ENCODE measurements at places on chromosomes 11 and 22.

GRCh38 chr22:30823015-30823370 is 128.3 kb downstream of the OSBP2 start:
- DNase-seq, result no peak

DNA sequence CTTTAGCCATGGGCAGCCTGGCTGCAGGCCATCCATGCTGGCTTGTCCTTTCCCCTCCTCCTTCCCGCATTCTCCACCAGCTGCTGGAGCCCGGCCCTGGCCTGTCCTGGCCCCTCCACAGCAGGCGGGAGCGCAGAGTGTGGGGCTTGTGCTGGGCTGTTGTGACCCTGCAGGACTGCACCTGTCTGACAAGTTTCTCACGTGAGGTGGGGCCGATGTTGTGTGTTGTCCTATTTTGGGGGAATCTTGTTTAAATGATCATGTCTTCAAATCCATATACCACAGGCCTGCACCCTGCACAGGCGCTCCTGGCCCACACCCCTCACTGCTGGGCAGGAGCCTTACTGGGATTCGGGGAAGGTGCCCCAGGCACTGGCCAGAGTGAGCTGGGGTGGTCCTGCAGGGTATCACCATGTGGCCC is 30.4 kb downstream of the TBC1D22A start:
- DNase-seq, result no peak

DNA sequence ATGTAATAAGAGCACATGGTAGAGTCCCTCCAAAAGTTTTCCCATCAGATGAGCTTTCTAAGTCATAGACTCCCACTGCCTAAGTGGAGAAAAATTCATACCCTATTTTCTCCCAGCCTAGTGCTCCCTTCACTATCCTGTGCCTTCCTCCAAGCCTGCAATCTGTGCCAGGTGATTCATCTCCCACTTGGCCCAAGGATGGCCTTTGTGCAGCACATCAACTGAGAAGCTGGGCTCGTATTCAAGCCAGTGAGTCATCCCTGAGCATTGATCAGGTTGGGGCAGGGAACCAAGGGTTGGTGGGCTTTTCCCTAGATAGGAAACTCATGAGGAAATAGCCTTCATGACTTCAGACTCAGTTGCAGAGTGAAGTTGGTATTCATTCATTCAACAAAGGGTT is 64.6 kb downstream of the PANX1 start:
- peak; percentile 47 for DNase-seq

DNA sequence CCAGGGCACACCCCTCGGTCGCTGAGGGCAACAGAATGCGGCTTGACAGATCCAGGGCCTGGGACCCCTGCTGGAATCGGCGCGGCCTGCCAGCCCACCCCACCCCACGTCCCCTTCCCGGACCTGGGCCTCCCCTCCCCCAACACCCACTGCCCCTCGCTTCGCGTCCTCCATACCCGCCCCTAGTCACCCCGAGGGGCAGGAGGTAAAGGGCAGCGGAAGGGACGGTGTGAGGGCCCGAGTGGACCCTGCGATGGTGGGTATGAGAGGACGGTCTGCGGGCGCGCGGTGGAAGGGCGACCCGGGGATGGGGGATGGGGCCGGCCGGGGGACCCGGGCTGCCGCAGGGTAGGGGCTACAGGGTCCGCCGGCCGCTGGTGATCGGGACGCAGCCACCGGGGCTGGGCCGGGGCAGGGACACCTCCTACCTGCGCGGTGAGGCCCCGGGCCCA is 311 bp downstream of the APBB1 start:
- no peak for DNase-seq

GRCh38 chr11:1752907-1753228 is 2.5 kb upstream of the IFITM10 start:
- no peak for DNase-seq

DNA sequence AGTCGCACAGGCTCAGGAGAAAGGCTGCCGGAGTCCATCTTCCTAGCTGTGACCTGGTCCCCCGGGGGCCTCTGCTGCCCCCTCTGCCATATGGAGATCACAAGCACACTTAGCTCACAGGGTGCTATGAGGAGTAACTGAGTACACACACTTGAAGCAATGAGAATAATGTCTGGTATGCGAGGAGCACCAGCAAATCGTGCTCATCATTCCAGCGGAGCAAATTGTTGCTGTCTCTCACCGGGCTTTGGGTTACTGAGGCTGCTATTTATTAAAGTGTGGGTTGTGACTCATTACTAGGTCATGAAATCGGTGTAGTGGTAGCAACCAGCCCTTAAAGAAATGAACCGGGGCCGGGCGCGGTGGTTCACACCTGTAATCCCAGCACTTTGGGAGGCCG is 48.1 kb upstream of the EIF3D start:
- DNase-seq, result peak; percentile 94

DNA sequence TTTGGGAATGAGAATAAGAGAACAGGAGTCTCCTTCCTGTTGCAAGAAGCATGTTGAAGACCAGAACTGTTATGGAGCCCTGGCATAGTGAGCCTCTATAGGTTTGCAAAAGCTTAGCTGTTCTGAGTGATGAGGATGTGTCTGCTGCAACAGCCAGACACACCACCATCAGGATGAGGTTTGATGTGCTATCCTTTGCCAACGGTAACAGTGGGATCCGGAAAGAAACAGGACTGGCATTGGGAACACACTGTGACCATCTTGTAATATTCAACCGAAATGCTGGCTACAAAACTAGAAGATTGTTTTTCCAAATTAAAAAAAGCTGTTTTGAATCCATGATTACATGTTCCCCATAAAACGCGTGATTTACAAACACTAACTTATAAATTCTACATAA is 117.0 kb downstream of the ME3 start:
- DNase-seq, result no peak

GRCh38 chr11:10991393-10991792 is 133.5 kb upstream of the ZBED5 start:
- no peak for DNase-seq

- no peak for DNase-seq
These were observed 80.3 kb downstream of the LRRC32 start for GRCh38 chr11:76589964-76590950.

DNA sequence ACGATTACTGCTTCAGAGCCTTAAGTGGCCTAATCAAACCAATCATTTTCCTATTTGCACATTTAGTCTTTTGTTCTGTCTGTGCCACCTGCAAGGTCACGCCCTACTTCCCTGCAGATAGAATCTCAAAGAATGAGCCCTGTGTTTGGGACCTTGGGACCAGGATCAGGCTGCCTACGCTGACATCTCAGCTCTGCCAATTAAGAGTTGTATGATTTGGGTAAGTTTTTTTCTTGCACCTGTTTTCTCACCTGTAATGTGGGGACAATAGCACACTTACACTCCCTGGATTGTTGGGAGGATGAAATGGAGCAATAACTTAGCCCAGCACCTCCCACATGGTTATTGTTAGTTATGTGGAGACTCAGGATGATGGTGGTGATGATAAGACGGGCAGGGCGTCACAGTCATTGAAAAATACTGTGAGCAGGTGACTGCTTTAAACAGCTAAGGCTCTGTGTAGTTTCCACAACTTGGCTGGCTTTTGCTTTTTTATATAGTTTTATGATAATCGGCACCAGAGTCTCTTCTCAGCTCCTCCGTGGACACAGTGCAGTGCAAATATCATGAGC is 155.0 kb downstream of the ADAMTS15 start:
- no peak for DNase-seq

DNA sequence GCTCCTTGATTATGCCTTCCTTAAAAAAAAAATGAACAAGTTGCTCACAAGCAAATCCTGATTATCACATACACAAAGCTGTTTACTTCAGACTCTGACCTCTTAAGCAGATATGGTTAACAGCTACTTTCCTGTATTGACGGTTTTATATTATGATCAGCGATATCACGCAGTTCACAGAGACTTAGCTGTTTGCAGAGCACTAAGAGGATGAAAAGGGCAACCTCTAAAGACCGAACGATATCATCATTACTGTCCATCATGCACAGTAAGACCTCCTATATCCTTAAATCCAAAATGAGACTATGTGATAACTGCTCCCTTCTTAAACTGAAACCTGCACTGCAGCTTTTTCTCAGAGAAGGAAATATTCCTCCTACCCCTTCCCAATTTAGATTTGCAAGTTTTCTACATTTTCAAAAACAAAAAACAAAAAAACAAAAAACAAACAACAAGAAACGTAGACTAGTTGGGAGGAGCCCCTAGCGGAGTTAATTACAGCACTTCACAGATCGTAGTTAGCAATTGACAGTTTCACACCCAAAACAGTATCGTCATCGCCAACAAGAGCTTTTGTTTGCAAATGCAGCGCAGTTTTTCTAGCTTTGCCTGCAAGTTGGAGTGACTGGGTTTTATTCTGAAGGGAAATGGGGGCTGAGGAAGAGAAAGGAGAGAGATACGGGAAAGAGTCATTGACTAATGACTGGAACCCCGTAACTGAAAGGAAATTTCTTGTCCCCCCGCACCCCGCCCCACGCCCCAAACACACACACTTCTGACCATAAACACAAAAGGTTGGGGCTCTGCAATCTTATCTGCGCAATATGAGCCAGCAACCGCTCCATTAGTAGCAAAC is 1.2 kb downstream of the DDX6 start:
- no peak for DNase-seq

GRCh38 chr11:95659088-95659487 is 130.5 kb downstream of the FAM76B start:
- no peak for DNase-seq

DNA sequence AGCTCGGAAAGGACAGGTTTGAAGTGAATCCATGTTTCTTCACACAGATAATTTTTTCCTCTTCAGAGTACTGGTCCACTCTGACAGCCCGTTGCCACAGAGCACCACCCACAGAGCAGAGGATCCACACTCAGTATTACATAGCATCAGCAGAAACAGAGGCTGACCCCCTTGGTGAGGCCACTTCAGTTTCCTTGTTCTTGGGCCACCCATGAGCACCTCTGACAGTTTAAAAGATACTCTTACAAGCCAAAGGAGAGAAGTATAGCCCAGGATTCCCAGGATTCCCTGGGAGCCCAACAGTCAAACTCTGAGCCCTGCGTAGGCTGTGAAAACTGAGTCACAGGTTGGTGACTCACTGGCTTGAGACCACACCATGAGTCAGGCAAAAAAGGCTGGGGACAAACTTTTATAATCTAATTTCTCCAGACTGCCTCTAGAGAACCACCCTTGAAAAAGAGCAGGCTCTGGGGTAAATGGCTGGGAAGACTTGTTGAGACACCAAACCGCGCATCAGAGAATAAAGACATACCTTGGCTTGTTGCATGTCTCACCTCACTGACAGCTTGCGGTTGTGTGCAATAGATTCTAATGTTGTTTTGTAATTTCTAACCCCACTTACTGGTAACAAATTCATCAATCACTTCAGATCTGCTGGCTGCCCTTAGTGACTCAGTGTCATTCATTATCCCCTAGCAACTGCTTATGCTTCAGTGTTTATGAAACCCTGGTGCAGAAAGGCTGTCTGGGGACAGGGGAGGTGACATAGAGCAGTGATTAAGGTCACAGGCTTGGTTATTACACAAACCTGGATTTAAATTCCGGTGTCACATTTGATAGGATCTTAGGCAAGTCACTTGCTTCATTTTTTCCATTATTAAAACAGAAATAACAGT is 56.9 kb upstream of the PRSS23 start:
- DNase-seq, result peak; percentile 96

DNA sequence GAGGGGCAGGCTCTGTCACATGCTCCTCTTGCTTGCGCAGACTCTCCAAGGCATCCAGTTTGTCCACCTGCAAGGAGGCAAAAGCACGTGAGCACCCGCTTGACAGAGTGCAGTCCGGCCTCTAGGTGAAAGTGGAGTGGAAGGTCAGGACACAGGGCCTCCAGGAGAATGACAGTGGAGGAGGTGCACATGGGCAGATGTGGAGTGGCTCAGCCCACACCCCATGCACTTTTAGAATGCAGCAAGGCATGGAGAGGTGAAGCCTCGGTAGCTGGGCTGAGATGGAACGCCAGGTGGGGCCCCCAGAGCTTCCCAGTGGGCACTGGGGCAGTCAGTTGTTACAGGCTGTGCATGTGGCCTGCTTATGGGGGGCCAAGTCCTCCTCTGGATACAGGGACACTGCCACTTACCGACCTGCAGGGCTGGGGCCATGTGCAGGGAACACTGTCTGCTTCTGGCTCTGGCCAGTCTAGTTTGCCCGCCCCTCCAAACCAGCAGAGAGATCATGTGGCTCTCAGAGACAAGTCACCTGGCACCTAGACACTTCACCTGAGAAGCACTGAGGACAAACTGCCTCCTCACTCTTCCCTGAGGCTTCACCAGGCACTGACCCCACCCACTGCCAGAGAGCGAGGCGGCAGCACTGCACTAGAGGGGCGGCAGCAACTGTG is 2.3 kb upstream of the SLC25A1 start:
- DNase-seq, result no peak

DNA sequence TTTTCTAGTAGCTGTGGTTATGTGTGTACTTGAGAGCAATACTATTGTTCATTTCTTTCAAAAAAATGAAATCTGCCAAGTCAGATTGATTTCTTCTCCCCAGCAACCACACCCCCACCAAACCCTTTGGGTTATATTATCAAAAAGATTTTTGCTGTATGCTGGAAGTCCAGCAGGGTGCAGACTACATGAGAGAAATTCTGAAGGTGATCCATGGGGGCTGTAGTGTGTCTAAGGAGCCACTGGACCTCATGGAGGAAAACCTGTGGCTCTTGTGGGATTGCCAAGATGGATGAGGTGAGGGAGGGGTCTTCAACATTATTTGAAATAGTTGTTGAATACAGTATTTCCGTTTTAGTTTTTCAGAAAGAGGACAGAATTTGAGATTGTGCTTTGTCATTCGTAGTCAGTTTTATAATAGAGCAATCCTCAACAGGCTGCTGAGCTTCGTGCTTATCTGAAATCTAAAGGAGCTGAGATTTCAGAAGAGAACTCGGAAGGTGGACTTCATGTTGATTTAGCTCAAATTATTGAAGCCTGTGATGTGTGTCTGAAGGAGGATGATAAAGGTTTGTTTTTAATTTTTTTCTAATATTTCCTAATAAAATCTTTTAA is 3.1 kb downstream of the EIF3M start:
- DNase-seq, result no peak

GRCh38 chr11:43644621-43645299 is 35.8 kb upstream of the HSD17B12 start:
- no peak for DNase-seq

GRCh38 chr11:14638561-14638960 is 5.0 kb upstream of the PDE3B start:
- DNase-seq, result no peak

- DNase-seq, result peak; percentile 71
These were observed 138.5 kb upstream of the CTSC start for GRCh38 chr11:88475991-88476418.
